ENCODE measurements at places on chromosomes 6 and 20.

DNA sequence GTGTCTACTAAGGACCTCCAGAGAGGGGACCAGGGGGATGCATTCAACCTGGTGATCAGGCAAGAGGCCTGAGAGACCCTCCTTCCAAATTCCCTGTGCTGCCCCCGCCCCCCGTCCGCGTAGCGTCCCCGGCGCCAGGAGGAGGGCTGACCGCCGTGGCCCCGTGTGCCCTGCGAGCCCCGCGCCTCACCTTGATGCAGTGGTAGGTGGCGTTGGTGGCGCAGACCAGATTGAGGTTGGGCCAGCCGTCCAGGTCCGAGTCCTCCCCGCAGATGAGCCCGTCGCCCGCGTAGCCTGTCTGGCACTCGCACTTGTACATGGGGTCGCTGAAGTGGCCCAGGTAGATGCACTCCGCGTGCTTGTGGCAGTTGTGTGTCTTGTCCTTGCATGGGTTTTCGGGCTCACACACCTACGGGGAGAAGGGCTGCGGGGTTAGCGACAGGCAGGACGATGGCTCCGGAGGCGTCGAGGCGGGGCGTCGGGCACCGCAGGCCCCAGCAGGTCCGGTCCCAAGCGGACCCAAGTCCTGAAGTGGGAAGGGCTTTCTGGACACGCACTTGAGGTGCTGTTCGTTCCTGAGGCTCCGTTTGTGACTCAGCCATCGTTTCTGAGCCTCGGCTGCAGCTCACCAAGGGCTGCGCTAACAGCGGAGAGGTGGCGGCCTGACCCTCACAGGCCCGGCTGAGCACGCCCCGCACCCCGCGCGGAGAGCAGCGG is 21.7 kb downstream of the THBS2 start:
- DNase-seq, result no peak

GRCh38 chr6:24960991-24961475 is 25.3 kb upstream of the RIPOR2 start:
- no peak for DNase-seq

GRCh38 chr20:63498960-63499337 is at the start of gene EEF1A2:
Gene EEF1A2, minus strand, starts transcription at chr20:63499083. Its CDS starts 1,320 bp downstream, at chr20:63497763.
- DNase-seq, result peak; percentile 93

GRCh38 chr6:112806163-112806865 is 459.2 kb downstream of the RFPL4B start:
- no peak for DNase-seq

GRCh38 chr20:21048841-21049273 is 57.3 kb downstream of the LINC00237 start:
- peak; percentile 57 for DNase-seq

GRCh38 chr20:48933017-48933766 is 11.7 kb downstream of the ARFGEF2 start:
- DNase-seq, result no peak

DNA sequence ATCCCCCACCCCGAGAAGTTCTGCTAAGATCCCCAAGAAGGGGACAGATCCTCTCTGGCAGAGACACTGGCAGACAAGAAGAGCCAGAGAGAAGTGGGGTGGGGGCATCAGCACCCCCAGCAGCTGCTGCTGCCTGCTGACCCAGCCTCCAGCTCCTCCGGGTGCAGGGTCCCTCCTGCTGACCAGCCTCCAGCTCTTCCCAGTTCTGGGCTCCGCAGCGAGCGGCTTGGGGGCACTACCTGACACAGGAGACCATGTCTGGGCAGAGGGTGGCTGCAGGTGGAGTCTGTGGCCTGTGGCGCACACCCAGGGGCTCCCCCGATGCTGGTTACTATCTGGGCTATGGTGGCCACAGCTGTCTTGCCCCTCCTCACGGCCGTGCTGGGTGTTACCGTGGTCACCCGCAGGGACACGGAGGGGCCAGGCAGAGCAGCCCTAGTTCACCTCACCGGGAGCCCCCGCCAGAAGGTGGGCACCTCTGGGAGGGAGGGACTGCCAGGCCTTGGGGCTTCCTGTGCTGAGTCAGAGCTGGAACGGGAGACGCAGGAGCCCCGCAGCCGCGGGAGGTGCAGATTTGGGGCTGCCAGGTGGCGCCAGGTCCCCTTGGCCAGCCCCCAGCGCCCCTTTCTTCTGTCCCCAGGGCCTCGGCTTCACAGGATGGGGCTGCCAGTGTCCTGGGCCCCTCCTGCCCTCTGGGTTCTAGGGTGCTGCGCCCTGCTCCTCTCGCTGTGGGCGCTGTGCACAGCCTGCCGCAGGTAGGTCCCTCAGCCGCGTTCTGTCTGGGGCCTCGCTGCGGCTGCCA is 630 bp downstream of the LIME1 start:
- DNase-seq, result no peak

DNA sequence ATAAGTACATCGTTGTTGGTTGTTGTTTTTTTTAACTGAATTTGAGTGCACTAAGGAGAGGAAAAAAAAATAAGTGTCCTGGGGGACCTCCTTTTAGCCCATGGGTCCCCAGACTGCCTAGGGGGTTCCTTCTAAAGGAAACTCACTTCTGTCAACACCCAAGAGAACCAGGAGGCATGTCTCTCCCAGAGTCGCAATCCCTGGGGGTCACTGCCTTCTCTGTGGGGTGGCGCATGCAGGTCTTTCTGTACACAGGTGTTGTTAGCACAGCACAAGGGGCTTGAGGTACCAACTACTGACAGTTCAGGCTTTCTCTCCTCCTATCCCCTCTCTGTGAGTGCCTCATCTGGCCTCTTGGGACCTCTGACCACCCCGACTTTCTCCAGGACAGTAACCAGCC is 7.3 kb upstream of the ARMC2 start:
- DNase-seq, result no peak

GRCh38 chr6:18016698-18017097 is 29.3 kb upstream of the KIF13A start:
- DNase-seq, result no peak

DNA sequence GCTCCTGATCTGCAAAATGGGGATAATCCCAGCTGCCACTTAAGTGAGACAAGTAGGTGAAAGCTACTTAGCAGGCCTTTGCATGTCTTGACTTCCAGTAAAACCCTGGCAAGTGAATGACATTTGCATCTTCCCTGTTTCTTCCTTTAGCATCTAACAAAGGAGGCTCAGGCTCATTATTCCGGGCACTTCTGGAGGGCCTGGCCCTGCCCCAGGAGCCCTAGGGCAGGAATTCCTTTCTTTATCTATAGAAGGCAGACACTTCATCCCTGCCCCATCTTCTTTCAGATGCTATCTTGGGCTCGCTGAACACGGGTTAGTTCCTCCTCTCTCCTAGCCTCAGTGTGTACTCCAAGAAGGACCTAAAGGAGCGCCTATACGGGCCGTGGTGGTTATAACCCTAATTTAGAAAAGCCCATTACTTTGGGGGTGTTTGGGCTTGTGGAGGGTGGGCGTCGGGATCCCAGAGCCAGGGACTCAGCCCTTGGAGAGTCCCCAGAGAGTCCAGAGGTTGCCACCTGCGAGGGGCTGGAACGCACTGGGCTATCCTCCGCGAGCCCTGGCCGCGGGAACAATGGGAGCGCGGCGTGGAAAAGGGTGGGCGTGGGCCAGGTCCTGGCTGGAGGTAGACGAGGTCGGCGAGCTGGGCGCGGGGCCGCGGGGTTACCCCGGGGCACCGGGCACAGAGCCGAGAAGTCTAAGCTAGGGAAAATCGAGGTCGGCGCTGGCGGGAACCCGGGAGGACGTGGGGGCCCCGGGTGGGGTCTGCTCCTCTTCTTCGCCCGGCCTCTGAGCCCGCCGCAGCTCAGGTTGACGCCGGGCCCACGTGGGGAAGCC is 62.8 kb upstream of the EPB41L1 start:
- no peak for DNase-seq

GRCh38 chr6:116568111-116568510 is 3.2 kb upstream of the RWDD1 start:
- DNase-seq, result no peak

DNA sequence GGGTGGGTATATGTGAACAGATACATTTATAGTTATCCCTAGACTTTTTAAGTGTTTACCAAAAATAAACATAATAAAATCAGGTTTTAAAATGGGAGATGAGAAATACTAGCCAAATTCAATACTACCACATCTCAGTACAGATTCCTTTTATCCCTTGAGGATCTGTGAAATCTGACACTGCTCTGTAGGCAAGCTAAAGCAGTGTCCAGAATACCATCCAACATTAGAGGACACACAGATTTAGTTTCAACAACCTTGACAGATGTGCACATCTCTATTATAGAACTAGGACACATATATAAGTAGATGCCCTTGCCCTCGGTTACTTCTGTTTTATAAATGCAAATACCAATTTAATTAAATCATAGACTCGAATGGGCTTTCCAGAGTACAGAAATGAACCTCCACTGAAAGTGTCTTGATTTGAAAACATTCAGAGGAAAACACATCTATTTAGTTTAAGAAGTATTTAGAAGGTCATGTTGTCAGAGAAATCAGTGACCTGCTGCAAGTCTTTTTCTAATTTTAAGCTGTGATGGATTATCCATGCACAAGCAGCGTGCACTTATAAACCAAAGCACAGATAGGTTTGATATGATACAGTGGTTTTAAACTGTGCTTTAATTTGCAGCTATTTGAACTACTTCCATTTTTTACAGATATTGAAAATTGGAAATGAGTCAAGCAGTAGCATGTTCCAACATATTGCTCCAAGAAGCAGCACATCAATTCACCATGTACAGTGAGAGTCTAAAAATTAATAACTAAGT is 156.3 kb upstream of the EPHA7 start:
- no peak for DNase-seq

- DNase-seq, result no peak
Measured at GRCh38 chr20:14924433-14924832, 587.0 kb upstream of the FLRT3 start.

GRCh38 chr6:155221086-155221485 is 42.7 kb upstream of the CLDN20 start:
- no peak for DNase-seq

GRCh38 chr20:8361006-8361652 is 229.1 kb downstream of the PLCB1 start:
- no peak for DNase-seq

GRCh38 chr6:40325791-40326190 is 261.4 kb downstream of the LRFN2 start:
- DNase-seq, result no peak

DNA sequence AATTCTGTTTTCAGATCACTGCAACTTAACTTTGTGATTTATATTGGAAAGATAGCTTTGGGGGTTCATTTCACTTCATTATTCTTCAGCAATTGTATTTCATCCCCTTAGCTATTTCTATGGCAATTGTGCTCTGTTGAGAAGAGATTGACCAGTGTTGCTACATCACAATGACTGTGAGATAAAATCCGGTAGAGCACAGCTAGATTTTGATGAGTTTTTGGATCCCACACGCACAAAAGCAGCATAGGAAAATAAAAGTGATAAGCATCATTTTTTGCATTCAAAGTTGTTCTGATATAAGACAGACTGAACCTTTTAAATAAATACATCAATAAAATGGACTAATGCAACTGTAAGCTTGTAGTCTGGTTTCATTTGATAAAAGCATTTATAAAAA is 734.8 kb downstream of the KIF16B start:
- no peak for DNase-seq

DNA sequence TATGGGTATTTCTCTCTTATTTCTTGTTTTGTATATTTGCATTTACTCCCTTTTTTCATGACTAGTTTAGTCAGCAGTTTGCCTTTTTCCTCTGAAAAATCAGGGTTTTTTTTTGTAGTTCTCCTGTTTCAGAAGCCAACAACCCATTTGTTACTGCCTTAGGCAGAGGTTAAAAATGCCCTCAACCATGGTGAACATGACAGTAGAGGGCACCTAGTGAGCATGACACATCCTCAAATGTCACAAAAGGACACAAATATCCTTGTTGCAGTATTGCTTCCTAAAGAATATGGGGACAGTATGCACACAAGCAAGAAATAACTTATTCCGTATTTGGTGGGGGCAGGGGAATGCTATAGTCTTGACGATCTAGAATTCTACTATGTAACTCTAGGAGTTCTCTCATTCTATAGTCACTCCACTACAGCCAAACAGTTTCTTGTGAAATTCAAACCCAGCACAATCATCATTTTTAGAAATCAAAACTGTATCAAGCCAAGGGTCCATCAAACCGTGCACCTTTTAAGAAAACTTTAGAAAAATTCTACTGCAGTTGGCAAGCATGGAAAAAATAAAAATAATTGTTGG is 47.0 kb downstream of the GOPC start:
- DNase-seq, result no peak

DNA sequence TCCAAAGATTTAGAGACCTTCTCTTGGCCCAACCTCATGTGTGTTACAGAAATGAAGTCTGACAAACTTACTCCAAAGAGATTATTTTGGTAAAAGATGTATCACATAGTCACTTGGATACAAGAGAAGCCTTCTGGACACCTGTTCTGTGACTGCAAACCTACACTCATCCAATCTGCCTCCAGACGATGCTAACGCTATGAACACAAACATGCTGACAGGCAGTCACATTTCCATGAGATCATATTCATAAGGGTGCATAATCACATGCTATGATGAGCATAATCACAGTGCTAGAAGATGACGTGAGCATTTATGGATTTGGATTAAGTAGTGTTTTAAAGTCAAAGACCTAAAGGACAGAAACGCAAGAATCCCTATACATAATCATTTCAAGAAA is 340.2 kb downstream of the HACE1 start:
- DNase-seq, result no peak

DNA sequence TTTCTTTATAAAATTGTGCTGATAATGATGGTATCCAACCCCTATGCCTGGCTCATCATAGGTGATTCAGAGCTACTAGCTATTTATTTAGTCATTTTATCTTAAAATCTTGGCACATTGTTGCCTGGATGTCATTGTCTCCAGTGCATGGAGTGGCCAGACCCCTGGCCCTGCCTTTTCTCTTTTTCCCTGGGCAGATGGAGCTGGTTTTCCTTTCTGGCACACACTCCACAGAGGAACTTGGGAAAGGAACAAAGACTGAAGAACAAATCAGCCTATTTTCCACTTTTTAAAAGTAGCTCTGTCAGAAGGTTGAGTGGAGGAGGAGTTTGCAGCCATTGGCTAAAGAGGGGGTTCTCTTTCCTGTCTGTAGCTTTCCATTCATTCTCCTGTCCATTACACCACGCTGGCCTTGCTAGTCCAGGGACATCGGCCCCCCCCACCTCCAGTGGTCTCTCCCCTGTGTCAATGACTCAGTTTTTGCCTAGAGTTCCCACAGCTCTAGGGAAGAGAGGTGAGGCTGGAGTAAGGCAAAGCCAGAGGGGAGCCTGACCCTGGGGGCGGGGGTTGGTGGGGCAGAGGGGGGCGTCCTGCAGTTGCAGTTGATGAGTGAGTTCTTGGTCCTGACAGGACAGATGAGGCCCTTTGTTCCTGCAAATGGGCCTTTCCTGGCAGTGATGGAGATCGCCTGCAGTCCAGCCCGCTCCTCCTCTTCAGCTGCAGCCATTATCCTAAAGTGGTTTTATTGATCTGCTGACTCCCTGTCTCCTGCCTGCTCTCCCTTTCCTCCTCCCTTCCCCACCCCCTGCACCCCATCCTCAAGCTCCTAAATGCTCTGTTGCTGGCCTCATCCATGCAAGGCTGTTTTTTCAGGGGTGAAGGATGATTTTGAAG is 774.5 kb downstream of the DHX35 start:
- DNase-seq, result no peak
